Heart right ventricle (tissue), 16 donors: ENCODE measurements at places on chromosomes 11 and 22. TPM values are rescaled to one million over a fixed set of nuclear protein-coding genes. Genes with fewer than 3 reads are reported as not detected.

HORMAD2 gene
- not detected for total RNA-seq

SPDYC gene
- not detected for total RNA-seq

GDPD4 gene
- total RNA-seq = not detected

ANO3 gene
- not detected for total RNA-seq

FAM180B gene
- not detected for total RNA-seq

OR10A2 gene
- total RNA-seq = not detected

SAA4 gene
- not detected for total RNA-seq

DNA sequence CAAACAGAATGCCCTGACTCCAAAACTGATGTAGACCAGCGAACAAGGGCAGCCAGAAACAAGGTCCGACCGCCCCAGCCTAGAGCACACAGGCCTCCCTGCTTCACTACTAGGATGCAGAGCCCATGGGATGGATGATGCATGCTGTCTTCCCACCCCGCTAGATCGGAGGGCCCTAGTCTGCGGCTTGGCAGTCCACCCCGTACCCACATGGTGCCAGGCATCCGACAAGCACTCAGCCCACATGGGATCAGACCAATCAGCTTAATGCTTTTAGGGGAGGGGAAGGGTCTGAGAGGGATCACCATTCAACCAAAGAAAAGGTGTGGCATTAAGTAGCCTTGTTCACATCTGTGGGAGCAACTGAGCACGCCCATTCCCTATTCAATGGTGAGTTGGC, 30.6 kb downstream of the PISD start:
- DNase-seq = no peak

DNA sequence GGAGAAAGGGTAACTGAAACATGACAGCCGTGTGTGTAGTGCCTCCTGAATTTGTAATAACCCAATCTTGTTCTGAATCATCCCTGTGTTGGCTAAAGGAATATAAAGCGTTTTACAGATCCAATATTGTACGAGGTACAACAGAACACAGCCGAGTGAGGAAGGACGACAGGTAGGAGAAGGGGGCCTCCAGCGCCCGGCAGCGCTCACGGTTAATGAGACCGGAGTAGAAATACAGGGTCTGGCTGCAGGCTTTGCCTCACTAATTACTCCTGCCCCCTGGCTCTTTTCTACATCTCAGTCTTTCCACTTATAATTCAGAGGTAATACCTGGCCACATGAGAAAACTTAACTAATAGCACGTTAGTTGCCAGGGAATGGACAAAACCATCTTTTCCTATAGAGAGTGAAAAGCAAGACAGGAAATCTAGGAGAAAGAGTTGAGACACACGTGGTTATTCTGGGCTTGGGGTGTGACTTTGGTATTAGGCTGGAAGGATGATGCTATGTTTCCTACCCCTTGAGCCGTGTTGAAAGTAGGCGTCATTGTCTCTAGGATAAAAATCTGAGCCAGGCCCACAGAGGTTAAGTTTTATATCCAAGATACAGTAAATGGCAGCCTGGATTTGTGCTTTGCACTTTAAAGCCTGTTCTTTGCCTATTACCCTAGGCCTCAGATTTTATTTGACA, 54.1 kb downstream of the GRIK4 start:
- DNase-seq = no peak

DNA sequence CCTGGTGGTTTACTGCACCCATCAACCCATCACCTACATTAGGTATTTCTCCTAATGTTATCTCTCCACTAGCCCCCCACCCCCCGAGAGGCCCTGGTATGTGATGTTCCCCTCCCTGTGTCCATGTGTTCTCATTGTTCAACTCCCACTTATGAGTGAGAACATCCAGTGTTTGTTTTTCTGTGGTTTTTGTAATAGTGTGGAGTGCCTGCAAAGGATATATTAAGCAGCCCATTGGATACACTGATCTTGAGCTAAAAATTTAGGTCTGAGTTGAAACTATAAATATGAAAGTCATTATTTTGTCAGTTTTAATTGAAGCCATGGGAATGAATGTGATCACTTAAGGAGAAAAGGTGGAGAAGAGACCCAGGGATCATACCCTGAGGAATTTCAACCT, 23.0 kb downstream of the MRPL48 start:
- no peak for DNase-seq

DNA sequence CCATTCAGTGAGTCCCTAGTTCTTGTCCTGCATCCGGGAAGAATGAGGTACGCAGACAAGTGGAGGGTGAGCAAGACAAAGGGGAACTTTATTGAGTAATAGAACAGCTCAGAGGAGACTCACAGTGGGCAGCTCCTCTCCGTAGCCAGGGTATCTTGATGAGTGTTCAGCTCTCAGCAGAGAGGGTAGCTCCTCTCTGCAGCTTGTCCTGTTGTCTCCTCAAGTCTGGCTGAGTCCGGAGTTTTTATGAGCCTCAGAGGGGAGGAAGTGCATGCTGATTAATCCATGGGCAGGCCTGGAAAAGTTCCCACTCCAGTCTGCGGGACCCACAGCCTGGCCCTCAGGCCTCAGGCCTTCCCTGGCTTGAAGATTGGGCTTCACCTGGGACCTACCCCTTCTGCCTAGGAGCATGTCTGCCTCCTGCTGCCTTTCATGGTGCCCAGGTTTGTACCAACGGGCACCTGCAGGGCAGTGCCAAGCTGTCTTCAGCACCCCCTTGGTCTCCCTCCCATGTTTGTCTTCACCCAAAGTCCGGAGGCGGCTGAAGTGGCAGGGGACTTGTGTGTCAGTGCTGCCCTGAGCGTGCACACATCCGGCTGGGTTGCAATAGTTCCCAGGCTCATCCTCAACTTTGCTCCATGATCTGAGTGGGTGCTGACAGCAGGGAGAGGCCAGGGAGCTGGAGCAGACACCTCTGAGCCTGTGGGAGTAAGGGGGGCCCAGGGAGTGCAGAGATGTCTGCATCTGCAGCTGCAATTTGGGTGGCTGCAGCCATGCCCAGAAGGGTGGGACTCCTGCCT, 134.2 kb downstream of the LDLRAD3 start:
- no peak for DNase-seq

- DNase-seq = no peak
Observed at GRCh38 chr11:76030968-76031590, 175.2 kb downstream of the WNT11 start.

- DNase-seq = peak; percentile 33
Observed at GRCh38 chr11:122069707-122070360, 46.2 kb downstream of the BLID start.

GRCh38 chr22:30254314-30254713, 7.8 kb upstream of the LIF start:
- DNase-seq = no peak

GRCh38 chr11:16001899-16002426, 354.4 kb downstream of the SOX6 start:
- no peak for DNase-seq

GRCh38 chr11:68843052-68843561, 1.4 kb upstream of the CPT1A start:
- DNase-seq = peak; percentile 53

DNA sequence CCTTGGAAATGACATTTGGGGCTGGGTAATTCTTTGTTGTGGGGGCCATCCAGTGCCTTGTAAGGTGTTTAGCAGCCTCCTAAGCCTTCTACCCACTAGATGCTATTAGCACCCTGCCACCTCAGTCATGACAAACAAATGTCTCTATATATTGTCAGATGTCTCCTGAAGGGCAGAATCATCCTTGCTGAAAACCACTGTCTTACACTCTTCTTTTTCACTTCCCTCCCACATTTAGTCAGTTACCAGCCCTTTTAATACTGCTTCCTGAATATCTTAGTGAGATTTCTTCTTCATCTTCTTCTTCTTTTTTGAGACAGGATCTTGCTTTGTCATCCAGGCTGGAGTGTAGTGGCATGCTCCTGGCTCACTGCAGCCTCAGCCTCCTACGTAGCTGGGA, 33.1 kb downstream of the TNRC6B start:
- no peak for DNase-seq

DNA sequence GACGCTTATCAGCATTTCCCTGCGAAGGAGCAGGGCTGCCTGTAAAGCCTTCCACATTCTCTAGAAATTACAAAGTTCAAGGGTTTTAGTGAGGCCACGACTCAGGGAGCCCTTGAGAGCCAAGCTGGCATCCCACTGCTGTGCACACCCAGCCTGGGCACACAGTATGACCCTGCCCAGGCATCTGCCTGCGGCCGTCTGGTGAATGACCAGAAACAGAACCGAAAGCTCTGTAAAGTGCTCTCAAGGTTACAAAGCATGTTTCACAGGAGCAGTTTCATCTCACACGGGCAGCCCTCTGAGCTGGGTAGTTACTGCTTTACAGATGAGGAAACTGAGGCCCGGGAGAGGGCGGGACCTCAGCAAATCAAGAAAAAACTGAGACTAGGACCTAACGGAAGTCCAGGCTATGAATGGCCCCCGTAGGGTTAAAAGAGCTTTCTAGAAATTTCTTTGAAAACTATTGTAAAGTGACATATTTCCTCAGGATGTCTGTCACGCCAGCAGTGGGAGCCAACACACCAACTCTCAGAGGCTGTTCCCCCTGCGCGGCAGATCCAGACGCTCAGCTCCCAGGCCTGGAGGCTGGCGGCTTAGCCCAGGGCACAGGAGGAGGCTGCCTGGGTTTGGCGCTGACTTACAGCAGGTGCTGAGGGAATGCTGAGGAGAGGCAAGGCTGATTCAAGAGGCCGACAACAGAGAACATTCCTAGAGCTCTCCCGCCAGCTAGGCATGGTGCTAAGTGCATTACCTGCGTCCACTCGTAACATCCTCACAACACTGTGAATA, 7.7 kb upstream of the TCF20 start:
- no peak for DNase-seq

GRCh38 chr22:39580006-39580441, 9.5 kb downstream of the CACNA1I start:
- no peak for DNase-seq

DNA sequence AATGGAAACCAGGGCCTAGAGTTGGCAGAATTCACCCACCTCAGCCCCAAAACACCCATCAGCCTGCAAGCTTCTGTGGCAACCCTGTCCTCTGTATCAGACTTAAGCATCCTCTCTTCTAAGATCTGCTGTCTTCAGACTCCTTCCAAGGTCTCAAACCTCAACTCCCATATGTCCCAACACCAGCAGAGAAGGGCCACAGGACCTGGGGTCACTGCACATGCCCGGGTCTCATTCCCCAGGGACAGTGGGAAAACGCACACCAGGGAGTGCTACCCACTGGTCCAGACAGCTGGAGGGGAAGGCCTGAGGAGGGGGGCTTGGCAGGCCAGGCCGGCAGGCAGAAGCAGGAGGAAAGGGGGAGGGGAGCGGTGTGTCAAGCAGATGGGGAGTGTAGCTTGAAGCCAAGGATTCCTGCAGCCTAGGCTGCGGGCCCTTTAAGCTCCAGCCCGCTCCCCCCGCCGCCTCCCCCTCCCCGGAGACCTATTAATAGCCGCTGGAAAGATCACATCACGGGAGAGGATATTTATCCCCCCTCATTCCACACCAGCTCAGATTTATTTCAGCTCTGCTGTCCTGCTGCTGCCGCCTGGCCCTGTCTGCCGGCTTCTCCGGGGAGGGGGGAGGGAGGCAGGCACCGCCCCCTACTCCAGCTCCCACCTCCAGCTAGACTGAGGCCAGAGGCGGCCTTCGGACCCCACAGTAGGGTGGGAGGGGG, 16.7 kb downstream of the BCL9L start:
- DNase-seq = peak; percentile 91

DNA sequence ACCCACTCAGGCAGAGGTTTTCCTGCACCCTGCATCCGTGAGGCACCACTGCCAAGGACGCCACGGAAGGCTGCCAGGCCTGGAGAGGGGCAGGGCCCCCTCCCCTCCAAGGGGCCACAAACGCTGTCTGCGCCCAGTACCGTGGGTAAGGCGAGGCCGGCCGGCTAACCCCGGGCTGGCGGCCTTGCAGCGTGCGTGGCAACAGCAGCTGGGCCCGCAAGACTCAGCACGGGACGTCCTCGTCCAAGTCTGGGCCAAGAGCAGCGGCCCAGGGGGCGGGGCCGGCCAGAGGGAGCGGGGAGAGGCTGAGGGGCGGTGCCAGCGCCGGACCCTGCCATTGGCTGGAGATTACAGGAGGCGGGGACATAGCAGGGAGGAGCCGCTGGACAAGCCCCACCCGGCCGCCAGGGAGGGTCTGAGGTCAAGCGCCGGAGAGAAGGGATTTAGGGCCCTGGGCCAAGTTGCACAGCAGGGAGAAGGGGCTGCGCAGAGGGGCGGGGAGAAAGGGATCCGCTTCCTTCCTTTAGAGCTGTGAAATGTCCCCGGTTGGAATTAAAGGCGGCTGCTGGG, 16.0 kb downstream of the SLC43A1 start:
- peak; percentile 97 for DNase-seq

DNA sequence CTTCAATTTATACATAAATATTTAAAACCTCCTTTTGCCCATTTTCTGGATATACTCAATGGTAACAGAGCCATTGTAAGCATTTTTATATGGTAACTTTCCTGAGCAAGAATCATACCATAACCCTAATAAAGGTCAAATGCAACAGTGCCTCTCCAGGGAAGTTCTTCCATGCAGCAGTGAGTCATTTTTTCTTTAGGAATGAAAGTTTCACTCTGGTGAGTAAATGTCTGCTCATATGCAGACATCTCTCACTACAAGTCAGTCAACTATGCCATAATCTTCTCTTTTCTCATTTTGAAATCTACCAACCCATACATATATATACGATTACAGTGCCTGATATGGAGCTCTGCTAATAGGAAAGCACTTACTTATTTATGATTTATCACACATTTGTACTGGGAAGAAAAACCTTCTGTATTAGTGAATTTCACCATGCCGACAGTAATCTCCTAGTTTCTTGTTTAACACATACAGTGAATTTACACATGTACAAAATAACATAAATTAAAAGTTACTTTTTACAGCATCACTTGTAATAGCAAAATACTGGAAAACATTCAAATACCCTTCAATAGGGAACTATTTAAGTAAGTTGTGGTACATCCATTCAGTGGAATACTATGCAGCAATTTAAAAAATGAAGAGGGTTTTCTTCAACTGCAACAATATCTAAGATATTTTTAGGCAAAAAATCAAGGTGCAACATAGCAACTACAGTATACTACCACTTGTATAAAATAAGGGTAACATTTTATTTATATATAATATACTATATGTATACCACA, 16.0 kb downstream of the STK33 start:
- DNase-seq = no peak

DNA sequence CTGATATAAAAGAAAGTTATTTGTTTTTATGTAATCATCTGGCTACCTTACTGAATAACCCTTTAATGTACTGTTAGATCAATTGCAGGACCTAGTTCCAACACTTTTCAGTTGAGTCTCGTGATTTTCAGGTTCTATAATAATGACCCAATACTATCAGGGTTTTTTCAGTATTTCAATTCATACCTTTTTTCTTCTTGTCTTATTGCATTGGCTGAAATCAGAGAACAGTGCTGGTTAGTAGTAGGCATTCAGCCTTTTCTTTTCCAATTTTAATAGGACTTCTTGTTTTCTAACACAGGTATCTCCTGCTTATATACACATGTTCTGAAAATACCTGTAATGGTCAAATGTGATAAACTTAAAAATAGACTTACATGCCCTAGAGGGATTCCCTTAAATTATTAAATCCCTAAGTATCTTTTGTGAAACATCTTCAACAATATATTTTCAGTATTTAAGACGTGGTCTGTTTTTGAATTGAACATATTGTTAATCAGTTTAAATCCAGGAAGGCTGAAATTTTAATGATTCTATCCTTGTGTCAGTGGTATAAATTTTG, 13.6 kb downstream of the ZC3H12C start:
- DNase-seq = no peak
